ENCODE measurements at places on chromosomes 2 and 18.

GRCh38 chr2:238939521-238940403 lies 91.9 kb downstream of the TWIST2 start:
- DNase-seq = no peak

GRCh38 chr2:74708883-74709282 lies 54.8 kb downstream of the SEMA4F start:
- DNase-seq = no peak

- DNase-seq = no peak
Measured at GRCh38 chr2:54540194-54540593, 84.1 kb downstream of the SPTBN1 start.

- no peak for DNase-seq
Measured at GRCh38 chr2:14776216-14776615, 143.7 kb downstream of the LRATD1 start.

DNA sequence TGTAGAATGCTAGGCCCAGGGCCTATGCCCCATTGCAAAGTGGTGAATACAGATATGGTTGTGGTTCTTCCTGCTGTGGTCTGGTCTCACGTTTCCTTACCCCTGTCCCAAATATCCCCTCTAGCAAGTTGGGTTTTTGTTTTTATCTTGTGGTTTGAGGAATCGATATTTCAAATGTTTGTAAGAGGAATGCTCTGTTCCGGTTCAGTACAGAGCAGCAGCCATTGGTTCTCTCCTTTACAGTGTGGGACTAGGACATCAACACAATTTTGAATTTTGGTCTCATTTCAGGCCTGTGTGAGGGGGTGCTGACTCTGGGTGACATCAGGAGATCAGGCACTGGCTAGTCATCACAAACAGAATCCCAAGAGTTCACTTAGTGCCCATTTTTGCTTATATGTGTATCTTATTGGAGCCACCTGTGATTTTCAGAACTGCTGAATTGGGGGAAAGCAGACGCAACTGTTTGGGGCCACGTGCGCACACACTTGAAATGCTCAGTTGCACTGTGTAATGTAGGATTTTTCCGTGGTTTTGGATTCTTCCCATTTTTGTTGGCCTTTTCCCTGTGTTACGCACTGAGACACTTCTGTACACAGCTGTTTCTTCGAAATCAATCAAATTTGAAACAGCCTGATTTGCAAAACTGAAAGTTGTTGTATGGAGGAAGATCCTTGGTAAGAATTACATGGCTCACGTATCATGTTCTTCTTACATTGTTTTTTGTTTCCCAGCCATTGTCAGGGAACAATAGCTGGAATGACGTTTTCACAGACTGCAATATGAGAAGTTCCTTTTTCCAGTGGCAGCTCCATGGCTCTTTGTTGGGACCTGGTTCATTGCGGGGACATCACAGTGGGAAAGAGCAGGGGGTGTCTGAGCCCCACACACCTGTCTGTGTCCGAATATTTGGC lies 8.6 kb downstream of the SH3BP4 start:
- no peak for DNase-seq

- no peak for DNase-seq
Measured at GRCh38 chr18:45589356-45590035, 25.8 kb upstream of the SLC14A2 start.

DNA sequence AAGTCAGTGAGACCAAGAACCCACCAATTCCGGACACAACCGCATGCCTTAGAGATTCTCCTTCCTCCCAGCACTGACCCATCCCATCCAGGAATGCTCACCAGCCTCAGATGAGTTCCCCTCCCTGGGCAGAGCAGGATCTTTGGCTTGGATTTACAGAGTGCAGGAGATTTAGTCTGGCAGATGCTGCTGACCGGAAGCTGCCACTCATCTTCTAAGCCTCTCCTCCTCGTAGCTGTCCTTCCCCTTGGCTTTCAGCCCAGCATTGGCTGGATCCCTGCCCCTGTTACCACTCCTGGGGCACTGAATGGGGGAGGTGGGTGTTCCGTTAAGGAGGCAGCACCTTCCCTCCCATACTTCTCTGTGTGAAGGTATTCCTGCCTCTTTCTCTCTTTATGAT lies 53.2 kb downstream of the VWA3B start:
- peak; percentile 69 for DNase-seq

GRCh38 chr2:205129531-205129930 lies 552.8 kb upstream of the NRP2 start:
- no peak for DNase-seq
